AG04449 (cell line): ENCODE measurements at places on chromosomes 5 and 9.

DNA sequence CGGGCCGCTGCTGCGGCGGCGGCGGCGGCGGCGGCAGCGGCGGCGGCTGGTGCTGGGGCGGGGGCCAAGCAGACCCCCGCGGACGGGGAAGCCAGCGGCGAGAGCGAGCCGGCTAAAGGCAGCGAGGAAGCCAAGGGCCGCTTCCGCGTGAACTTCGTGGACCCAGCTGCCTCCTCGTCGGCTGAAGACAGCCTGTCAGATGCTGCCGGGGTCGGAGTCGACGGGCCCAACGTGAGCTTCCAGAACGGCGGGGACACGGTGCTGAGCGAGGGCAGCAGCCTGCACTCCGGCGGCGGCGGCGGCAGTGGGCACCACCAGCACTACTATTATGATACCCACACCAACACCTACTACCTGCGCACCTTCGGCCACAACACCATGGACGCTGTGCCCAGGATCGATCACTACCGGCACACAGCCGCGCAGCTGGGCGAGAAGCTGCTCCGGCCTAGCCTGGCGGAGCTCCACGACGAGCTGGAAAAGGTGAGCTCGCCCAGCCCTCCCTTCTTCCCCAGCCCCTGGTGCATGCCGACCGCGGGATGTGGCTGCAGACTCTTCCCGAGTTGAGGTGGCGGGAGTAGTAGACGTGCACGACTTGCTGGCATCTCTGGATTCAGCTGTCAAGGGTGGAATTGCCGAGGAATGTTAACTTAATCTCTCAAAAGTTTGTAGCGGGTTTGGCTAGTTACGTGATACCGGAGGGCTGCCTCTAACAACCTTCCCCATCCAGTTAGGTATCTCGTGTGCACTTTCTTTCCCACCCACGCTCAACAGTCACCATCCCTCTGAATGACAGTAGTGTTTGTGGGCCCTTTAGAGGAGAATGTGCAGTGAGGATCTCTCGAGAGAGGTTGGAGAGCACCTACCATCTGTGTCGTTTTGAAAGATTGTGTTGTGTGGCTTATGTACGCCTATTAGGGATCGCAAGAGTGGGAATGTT, 932 bp downstream of the SLC12A2 start:
- DNase-seq: no peak

DNA sequence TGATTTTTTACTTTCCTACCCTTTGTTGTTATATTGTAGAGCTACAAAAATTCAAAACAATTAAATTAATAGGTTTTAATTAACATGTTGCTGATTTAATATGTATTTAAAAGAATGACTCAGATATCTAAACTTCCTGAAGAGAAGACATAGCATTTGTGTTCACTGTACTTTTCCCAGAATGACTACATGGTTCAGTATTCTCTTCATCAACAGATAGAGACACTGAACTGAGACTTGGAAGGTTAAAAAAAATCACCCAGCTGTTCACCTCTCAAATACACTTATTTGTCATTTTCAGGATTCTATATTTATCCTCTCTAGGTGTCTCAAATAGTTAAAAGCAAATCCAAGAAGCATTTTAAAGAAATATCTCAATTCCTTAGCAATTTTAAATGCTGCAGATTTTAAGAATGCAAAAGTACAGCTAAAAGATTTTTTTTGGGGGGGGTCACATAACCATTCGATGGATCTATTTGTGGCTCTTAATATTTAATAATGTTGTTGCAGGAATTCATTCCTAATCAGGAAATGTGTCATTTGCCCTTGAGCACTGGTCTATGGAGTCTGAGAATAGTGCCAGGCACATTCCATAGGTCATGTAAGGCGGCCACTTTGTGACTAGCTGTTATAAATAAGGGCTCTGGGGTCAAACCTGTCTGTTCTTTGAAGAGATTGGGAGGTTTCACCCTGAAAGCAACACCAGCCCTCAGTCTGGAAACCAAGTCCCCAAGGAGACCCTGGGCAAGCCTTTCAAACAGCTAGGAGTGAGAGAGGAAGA, 463.1 kb downstream of the NR2F1-AS1 start:
- peak; percentile 14 for DNase-seq

GRCh38 chr9:97363661-97364299, 48.1 kb upstream of the TDRD7 start:
- DNase-seq: no peak

- peak; percentile 36 for DNase-seq
Observed at GRCh38 chr5:140246378-140247122, 56.4 kb downstream of the PFDN1 start.

DNA sequence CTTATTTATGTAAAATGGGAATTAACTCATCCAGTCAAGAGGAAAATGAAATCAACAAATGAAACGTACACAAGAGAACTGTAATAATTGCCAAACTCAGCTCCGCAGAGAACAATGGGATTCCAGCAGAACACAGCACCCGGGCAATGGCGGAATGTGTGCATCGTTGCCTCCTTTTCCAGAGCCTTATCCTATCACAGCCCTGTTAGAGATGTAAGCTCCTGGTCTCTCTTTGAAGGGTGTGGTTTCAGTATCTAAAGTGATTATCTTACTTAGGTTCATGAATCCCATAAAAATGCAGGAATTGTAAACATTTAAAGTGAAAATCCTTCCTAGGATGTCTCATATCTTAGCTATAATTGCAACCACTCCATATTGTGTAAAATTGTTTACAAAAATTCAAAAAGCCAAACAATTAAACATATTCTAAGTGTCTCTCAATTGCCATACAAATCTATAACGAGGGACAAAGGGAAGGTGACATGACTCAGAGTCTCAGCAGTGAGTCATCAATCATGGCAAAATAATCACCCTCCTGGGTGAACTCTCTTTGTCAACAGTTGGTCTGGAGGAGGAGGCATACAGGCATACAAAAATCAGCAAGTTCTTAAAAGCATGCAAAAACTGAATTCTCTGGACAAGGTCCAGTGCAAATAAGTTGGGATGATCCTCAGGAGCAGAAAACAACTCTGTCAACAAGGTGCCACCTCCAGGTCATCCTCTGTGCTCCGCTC, 22.6 kb downstream of the SEMA5A start:
- no peak for DNase-seq

DNA sequence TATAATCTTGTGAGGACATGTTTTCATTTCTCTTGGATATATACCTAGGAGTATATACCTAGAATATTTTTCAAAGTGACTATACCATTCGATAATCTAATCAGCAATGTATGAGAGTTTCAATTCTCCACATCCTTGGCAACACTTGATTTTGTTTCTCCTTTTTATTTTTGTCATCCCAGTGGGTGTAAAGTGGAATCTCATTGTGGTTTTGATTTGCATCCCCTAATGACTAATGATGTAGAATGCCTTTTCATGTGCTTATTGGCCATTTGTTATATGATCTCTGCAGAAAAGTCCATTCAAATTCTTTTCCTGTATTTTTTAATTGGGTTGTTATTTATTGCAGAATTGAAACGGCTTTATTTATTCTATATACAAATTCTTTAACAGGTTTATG, 15.2 kb downstream of the ZCCHC9 start:
- no peak for DNase-seq

- DNase-seq: no peak
Observed at GRCh38 chr5:79086116-79086515, 16.5 kb downstream of the BHMT2 start.

- peak; percentile 84 for DNase-seq
Observed at GRCh38 chr9:33320568-33321261, 30.4 kb downstream of the NFX1 start.

DNA sequence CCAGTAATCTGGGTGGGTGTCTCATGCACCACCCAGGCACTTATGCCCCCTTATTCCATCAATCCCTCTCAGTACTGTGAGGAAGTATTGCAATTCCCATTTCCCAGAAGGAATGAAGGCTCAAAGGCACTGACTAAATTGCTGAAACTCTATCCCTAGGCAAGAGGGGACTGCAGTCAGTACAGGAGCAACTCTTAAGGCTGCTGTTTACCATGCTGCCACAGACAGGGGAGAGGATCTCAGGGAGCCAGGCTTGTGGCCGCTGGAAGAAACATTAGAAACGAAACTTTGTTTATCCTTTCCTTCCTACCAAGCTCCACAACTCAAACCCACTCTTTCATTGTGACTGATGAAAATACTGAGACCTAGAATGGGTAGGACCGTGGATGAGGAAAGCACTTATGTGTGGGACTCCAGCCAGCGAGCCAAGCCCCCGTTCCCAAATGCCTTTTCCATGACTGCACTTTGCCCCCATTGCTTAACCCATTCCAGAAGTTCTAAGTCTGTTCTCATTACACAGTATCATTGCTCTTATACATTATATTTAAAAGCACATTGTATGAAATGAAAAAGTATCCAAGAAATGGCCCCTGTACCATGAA, 54.3 kb downstream of the TLE1 start:
- no peak for DNase-seq

- DNase-seq: no peak
Observed at GRCh38 chr5:32230356-32231099, 56.4 kb upstream of the GOLPH3 start.

DNA sequence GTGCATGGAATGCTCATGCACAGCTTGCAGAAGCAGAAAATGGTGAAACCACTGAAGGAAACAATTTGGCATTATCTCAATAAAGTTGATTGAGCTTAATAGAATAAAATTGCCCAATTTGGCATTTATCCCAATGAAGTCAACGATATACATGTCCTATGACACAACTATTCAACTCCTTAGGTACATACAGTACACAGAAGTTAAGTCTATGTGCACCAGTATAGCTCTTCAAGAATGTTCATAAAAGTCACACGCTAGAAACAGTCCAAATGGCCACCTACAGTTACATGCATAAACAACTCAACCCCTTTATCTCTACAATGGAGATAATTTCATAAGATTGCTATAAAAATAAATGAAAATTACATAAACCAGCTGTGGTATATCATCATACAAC, 184.5 kb downstream of the DENND1A start:
- no peak for DNase-seq

DNA sequence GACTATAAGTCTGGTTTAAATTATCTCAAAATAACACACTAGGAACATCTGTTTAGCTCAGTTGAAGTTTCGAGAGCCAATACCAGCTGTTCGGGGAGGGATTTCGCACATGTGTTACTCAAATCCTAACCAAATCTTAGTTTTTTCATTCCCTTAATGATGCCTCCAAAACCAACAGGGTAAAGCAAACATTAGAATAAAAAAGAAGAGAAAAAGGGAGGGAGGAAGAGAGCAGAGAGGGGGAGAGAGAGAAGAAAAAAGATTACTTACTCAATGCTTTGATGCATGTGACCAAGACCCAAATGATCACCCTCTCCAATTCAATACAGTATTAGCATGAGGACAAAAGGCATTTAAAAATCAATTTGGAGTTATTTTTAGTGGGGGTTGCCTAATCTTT, 86.0 kb upstream of the NR5A1 start:
- DNase-seq: no peak

DNA sequence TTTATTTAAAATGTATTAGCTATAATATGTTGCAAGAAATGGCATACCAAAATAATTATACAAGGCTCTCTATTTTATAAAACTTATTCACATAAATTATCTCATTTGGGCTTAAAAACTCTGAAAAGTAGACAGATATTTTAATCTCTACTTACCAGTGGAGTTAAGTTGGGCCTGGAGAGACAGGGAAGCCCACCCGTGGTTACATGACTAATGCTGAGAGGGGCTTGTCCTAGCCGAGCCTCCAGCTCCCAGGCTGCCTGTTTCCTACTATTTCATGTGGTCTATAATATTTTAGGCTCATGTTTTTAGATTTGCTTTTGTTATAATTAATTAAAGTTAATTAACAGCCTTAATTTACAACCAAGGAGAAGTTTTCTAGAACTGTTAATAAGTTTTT, 20.9 kb upstream of the ASPN start:
- no peak for DNase-seq

GRCh38 chr9:116275418-116276195, 122.0 kb downstream of the PAPPA start:
- no peak for DNase-seq

- no peak for DNase-seq
Observed at GRCh38 chr5:38210676-38211353, 47.5 kb upstream of the EGFLAM start.

DNA sequence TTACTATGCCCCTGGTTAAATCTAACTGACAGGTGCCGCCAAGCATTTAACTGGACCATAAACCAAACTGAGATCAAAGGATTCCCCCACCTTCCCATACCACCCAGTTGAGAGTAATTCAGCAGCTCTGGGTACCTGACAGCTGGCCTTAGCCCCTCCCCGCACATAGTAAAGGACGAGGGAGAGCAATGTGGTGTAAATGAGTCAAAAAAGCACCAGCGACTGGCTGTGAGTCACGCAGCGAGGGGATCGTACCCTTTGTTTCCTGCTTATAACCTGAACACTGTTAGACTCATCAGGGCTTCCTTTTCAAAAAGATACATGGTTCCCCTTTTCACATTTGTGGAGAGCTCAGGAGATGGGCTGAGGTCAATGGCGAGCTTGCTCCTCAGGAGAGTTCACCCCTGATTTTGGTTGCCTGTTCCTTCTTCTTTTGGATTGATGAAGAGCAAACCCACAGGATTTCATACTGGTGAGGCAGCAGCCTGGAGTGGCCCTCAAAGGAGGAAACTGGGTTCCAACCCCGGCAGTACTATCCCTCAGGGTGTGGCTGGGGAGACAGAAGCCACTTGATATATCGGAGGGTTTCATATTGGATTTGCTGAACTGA, 71.5 kb downstream of the ANKRD33B start:
- DNase-seq: no peak

- no peak for DNase-seq
Observed at GRCh38 chr5:82886911-82887310, 190.3 kb downstream of the TMEM167A start.

- DNase-seq: no peak
Observed at GRCh38 chr9:90801241-90801972, at the start of gene SYK. Gene SYK (plus strand): TSS chr9:90801819. CDS start chr9:90843899, 42,080 bp downstream.

DNA sequence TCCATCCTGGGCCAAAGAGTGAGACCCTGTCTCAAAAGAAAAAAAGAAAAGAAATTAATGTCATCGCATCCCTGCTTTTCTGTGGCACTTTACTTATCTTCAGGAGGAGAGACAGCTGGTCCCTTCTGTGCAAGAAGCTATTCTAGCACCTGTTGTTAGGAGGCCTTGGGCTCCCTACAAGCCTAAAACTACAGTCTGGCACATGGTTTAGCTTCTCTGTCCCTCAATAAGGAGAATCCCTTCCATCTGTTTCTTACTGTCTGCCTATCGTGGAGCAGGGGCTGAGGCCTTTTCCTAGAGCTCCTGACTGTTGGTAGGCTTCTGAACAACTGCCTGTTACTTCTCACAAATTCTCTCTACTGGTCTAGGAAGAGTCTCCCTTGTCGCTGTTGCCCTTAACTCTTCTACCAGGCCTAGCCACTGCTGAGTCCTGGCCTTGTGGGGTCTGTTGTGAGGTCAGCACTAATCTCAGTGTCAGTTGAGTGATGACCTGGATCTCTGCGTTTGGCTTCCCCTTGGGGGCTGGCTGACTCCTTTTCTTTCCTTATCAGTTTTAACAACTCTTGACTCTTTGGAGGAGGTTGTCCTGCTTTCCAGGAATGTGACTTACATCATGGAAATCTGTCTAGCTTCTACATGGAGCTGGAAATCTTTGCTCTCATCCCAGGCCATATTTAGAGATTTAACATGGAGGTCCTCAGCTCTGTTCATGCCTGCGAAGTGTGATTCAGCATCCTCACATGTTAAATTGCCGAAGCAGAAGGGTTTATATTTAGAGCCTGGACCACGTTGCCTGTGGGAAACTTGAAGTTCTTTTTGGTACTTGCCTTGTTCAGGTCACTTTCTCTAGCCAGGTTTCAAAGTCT, 5.7 kb upstream of the GARNL3 start:
- no peak for DNase-seq
